Activated naive CD8-positive, alpha-beta T cell treated with anti-CD3 and anti-CD28 coated beads, Interleukin-2, amount 50 U/mL, for 24 hours (primary cell): ENCODE measurements at places on chromosomes 4 and X.

DNA sequence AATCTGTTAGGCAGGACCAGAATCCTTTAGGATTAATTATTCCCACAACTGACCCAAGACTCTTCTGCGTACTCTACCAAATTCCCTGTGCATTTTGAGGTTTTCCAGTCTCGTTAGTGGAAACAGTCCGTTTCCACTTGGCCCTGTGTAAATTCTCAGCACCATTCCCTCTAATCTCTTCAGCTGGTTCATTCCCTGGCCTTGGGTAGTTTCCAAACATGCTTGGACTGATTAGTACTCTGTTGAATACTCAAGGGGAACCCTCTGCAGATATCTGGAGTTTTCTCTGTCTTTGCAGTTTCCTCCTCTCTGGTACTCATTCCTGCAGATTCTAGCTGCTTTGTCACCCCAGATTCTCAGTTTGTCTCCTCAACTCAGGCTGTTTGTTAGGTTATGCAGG lies 80.4 kb downstream of the ZFX start:
- DNase-seq: no peak

DNA sequence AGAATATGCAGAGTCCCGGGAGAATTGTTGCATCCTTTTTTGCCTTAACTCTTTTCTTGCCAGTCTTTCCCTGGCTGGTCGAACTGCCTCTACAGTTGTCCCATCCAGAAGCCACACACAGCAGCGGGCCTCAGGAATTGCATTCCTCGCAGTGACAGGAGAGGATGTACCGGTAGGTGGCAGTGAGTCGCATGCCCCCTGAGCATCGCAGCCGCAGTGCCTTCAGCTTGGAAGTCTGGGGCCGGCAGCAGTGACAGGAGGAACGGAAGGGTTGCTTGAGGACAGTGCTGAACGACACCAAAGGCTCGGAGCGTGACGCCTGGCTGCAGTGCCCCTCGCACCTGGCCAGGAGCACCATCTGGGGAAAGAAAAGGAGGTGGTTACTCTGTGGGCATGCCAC lies 23.5 kb downstream of the NDP start:
- peak; percentile 12 for DNase-seq

- no peak for DNase-seq
These were observed 116.1 kb downstream of the PDLIM5 start for GRCh38 chr4:94567811-94568210.

GRCh38 chrX:78103001-78103622 lies 936 bp upstream of the PGK1 start:
- no peak for DNase-seq

GRCh38 chr4:97140545-97140944 lies 1002.7 kb downstream of the STPG2 start:
- no peak for DNase-seq

DNA sequence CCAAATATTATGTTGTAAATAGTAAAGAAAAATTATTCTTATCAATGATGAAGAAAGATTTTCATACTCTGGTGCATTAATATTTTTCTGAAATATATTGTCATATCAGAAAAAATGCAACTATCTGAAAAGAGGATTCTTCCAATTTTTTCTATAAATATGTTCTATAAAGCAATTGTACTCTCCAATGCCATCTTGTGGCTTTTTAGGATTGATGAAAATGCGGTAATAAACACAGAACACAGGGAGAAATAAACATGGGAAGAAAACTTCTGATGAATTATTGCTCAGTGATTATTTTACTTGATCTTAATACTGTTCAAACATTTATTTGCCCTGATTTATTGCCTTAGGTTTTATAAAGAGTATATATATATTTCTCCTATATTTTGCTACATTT lies 215.4 kb downstream of the IL1RAPL1 start:
- no peak for DNase-seq

GRCh38 chrX:68203646-68204045 lies 229.6 kb downstream of the OPHN1 start:
- no peak for DNase-seq

DNA sequence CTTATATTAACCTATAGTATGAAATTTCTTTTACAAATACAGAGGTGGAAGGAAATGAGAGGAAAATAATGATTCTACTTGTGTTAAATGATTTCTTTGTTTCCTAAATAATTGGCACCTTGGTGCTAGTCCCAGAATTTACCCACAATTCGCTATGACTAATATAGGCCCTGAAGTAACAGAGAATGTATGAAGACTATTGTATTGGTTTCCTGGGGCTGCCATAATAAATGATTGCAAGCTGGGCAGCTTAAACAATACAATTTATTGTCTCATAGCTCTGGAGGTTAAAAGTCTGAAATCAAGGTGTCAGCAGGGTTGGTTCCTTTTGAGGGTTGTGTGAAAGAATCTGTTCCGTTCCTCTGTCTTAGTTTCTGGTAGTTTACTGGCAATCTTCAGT lies 74.8 kb upstream of the GPRIN3 start:
- no peak for DNase-seq

DNA sequence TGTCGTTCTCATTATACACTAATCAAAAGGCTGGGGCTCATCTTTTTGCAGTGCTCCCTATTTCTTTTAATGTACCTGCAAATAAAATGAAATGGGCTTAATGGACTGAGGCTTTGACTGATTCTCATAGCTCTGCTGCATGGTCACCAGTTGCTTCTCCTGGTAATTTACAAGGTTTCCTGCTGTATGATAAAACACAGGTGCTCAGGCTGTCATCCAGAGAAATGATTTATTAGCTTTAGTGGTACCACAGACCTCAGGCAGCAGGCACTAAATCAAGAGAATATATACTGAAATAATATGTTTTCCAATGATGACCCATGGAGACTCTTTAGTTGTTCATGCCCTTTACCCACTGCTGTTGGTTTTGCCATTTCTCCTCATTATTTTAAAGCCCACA lies 137.7 kb downstream of the C4orf33 start:
- DNase-seq: no peak

DNA sequence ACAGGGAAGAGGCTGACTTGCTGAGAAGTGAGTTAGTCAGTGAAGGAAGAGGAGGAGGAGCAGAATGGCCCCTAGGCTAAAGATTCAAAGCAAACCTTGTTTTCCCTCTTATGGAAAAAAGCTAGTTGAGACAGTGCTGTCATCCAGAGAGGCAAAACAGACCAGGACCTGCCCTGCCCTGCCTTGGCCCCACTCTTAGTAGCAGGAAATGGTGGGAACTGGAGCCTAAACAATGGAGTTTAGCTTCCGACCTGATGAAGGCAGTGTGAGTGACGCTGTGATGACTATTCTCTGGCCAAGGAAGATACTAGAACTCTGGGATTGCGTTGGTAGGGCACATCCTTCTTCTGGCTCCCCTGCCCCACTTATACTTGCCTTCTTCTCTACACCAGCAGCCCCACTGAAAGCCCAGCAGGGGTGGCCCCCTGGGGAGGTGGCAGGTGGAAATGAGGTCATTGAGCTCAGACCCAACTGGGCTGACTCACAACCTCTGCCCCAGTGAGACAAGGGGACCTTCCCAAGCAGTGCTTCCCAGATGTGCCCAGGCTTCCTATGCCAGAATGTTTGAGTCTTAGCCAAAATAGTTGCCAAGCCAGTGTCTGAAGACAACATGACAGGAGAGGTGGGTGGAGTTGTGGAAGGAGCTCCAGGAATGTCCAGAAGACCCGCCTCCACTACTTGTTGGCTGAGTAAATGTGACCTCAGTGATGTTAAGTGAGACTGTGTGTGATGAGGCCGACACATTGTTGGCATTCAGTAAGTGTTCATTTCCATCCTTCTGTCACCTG lies 38.8 kb downstream of the MSN start:
- DNase-seq: peak; percentile 59

GRCh38 chrX:154296731-154297130 lies 1.1 kb downstream of the TKTL1 start:
- DNase-seq: no peak

DNA sequence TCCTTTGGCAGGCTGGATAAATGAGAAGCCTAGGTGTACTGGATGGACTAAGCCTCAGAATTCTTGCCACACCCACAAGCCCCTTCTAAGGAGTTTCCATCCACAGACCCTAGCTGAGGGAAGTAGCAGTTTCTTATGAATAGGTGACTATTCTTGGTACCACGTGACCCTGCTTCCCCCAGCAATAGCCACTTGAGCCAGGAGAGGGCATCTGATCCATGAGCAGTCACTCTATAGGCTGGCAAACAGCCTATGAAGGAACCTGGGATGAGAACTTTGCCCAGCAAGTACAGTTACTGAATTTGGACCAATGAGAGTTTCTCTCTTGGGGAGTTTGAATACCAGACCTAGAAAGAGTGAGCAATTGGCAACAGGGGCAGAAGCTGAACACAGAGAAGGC lies 84.0 kb downstream of the RTL9 start:
- DNase-seq: peak; percentile 1

- no peak for DNase-seq
These were observed 132.3 kb upstream of the UGT8 start for GRCh38 chr4:114466299-114466698.

DNA sequence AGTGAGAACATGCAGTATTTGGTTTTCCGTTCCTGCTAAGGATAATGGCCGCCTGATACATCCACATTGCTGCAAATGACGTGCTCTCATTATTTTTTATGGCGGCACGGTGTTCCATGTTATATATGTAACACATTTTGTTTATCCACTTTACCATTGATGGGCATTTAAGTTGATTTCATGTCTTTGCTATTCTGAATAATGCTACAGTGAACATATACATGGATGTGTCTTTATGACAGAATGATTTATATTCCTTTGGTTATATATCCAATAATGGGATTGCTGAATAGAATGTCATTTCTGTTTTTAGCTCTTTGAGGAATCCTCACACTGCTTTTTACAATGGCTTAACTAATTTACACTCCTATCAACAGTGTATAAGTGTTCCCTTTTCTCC lies 1223.2 kb downstream of the RAPGEF2 start:
- DNase-seq: no peak

DNA sequence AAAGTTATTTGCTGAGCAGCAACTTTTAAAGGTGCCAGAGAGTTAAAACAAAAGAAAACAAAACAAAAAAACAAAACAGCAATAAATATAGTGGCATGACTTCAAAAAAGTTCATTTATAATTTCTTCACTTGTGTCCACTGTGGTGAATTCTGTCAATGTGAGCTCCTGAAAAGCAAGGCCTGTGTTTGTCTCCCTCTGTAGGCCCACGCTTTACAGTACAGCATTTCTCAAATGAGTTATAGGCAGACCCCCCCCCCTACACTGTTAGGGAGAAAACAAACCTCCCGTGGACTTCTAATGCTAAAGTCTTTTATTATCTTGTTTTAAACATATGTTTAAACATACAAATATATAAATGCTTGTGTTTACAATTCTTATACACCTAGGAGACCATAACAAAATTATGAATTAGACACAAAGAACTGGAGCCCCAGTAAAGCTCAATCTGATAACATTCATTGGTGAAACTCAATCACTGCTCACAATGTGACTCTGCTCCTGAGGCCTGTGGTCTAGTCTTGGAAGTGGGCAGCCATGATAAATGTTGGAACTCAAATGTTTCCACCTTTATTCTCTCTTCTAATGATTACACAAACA lies 47.0 kb upstream of the SCOC start:
- no peak for DNase-seq

DNA sequence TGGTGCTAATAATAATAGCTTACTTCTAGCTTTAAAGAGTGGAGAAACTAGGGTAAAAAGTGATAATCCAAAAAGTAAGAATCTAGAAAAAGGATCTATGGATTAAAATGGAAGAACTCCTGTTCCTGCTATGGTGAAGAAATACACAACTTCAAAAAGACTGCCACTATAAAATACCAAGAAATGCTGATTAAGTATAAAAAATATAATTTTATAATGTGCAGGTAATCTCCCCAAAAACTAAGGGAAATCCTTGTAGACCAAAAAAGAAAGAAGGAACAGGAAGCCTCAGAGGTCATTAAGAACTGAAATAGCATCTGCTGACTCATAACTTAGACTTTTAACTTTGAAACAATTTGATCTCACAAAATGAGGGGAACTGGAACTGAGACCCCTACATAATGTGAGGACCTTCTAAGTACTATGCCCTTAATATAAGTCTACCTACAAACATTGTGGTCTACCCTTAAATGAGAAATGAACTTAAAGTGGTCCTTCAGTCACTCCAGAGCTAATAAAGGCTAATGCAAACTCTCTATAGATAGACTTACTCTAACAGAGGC lies 50.6 kb upstream of the SRPX start:
- no peak for DNase-seq

GRCh38 chrX:69718102-69718501 lies 102.2 kb downstream of the EDA start:
- DNase-seq: no peak

DNA sequence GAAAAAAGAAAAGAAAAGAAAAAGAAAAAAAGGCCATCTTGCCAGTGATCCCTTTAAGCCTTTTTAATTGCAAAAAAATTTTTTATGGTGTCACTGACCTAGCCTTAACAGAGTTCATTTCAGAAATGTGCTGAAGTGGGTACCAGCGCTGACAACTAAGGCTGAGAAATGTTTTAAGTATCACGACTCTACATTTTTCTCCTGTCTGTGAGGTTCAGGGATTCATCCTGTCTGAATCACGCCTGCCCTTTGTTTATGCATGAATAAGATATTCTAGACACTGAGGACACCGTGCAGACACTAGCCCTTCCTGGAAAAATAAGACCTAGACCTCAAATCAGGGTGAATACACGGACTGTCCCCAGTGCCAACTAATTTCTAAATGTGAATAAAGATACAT lies 154.4 kb upstream of the NOCT start:
- DNase-seq: no peak

DNA sequence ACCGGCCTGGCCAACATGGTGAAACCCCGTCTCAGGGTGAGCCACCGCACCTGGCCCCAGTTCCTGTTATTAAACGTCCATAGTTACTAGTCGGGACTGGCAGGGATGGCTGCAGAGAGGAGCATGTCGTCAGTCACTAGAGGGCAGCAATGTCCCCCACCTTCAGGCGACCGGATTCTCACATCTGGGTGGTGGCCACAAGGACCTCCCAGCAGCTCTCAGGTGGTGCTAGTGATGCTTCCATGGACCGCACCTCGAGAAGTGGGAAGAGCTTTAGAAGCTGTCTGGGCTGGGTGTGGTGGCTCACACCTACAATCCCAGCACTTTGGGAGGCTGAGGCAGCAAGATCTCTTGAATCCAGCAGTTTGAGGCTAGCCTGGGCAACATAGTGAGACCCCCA lies 13.3 kb upstream of the IL3RA start:
- DNase-seq: peak; percentile 68

DNA sequence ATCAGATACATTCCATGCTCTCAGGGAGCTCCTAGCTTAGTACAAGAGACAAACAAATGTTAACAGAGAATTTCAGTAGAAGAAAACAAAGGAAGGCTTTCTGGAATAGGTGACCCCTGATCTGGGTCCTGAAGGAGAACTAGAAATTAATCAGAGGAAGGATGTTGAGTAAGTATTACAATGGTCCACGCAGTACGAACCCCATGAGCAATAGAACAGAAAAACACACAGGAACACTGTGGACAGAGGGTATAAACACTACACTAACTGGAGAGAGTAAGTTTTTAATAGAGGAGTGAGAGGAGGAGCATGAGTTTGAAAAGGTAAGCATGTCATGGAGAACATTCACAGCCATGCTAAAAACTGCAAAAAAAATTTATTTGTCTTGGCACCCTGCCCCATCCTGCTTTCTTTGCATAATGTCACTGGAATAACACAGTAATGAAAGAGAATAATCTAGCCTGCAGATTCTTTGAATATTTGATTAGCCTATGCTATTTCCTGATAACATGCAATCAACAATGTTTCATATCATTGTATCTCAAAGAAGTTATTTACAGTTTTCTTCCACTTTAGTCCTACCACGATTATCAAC lies 140.3 kb upstream of the ZXDB start:
- no peak for DNase-seq

- no peak for DNase-seq
These were observed 696 bp upstream of the FLNA start for GRCh38 chrX:154375156-154375504.

- no peak for DNase-seq
These were observed 71.0 kb upstream of the OTUD4 start for GRCh38 chr4:145251391-145251790.
